Right lobe of liver (tissue), 6 donors: ENCODE measurements at places on chromosomes 16 and 17. TPM values are rescaled to one million over a fixed set of nuclear protein-coding genes. Genes with fewer than 3 reads are reported as not detected.

Gene PRSS8
- total RNA-seq, result 15.4 TPM

DNA sequence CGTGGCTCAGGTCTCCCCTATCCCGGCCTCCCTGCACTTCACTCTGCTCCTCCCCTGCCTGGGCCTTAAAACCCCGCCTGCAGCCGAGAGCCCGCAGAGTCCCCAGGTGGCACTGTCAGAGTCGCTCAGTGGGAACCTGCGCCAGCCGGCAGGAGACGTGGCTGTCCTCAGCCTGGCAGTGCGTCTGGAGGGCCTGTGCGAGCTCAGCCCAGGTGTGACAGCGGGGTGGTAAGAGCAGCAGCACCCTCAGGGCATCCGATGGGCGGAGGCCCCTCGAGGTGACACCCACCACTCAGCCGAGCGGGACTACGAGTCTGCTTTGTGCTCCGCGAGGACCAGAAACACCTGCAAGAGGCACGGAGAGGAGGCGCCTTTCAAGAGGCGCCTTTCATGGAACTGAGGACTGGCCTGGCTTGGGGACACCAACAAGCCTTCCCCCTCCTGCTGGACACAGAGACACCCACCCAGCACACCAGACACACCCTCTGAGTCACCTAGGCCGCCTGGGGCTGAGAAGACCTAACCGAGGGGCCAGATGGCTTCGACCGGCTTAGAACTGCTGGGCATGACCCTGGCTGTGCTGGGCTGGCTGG lies at the start of gene CLDN9:
Gene CLDN9 (plus strand): TSS at position 96 of the 593 bp plus-strand sequence. CDS start 440 bp downstream, at position 536.
- no peak within 1 kb of the TSS for H3K27ac ChIP-seq
- no peak within 1 kb of the TSS for H3K4me3 ChIP-seq
- H3K36me3 ChIP-seq, result no peaks in the 10 kb centered on the region
- no peaks in the 10 kb centered on the region for H3K27me3 ChIP-seq
- H3K4me1 ChIP-seq, result no peaks in the 10 kb centered on the region
- no peak for DNase-seq

GRCh38 chr16:30992276-30992780 lies 7.3 kb downstream of the HSD3B7 start:
- peaks cover 9% of the 10 kb centered on the region for H3K4me1 ChIP-seq
- H3K36me3 ChIP-seq, result no peaks in the 10 kb centered on the region
- no peak overlapping the region for H3K27ac ChIP-seq
- no peak overlapping the region for H3K4me3 ChIP-seq
- H3K27me3 ChIP-seq, result no peaks in the 10 kb centered on the region

- no peaks in the 10 kb centered on the region for H3K27me3 ChIP-seq
- no peaks in the 10 kb centered on the region for H3K36me3 ChIP-seq
- H3K27ac ChIP-seq, result no peak overlapping the region
- H3K4me1 ChIP-seq, result no peaks in the 10 kb centered on the region
These were observed 37.7 kb downstream of the REXO5 start for GRCh38 chr16:20844054-20844453.

DNA sequence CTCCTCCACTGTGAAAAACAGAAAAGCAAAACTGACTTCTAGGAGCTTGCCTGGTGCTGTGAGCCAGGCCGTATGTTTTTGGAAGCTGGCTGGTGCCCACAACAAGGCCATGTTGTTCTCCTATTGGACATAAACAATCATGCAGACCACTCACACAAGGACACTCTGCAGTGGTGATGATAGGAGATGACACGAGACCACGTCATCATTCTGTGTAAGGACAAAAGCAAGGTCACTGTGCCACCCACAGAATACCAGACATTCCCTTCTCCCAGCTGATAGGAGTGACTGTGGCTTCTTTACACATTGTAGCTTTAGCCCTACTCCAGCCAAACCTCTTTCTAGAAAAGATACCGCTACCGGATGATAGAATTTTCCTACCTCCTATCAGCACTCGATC lies 47.7 kb upstream of the LCMT1 start:
- DNase-seq, result no peak
- no peaks in the 10 kb centered on the region for H3K27me3 ChIP-seq
- H3K27ac ChIP-seq, result no peak overlapping the region
- H3K4me1 ChIP-seq, result no peaks in the 10 kb centered on the region
- H3K36me3 ChIP-seq, result no peaks in the 10 kb centered on the region

DNA sequence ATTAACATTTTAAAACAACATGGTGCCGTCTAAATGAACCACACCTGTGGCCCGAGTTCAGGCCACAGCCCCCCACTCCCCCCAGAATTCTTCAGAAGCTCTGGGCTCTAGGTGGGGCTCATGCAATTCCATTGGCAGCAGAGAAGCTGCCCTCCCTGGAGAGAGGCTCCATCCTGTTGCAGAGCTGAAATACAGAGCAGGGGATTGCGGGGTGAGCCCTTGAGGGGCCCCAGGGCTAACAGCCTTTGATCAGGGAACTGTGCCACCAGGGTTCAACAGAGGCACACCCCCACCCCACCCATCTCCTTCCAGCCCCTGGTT lies 69.3 kb downstream of the ABR start:
- peaks cover 9% of the 10 kb centered on the region for H3K4me1 ChIP-seq
- no peak overlapping the region for H3K27ac ChIP-seq
- no peaks in the 10 kb centered on the region for H3K36me3 ChIP-seq
- H3K4me3 ChIP-seq, result no peak overlapping the region
- no peak for DNase-seq

DNA sequence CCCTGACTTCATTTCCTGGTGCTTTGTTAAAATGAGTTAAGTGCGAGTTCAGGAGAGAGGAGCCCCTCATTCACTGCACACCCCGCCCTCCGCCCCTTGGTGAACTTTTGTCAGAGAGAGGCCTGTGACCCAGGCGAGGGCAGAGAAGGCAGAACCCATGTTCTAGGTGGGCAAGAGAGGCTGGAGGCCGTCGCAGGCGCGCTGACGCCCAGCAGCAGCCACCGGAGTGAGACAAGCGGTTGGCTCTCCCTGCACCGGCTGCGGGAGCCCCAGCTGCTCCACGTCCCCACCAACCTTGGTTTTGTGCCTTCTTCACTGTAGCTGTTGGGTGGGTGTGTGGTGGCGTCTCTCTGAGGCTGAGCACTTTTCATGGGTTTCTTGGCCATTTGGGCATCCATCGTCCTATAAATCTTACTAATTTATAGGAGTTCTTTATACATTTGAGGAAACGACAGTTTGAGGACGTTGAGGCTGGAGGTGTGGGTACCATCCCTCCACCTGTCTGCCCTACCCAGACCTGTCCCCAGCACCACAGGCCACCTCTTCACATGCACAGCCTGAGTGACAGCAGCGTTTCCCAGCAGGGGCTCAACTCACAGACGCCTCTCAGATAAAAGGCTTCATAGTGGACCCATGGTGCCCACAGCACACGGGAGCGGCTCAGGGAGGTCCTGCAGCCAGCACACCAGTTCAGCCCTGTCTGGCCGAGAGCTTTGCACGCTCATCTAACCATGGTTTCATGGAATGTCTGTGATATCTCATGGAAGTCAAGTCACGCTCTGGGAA lies 45.2 kb upstream of the CBFA2T3 start:
- no peaks in the 10 kb centered on the region for H3K4me1 ChIP-seq
- peak; percentile 11 for DNase-seq
- H3K27me3 ChIP-seq, result no peaks in the 10 kb centered on the region
- no peak overlapping the region for H3K4me3 ChIP-seq

DNA sequence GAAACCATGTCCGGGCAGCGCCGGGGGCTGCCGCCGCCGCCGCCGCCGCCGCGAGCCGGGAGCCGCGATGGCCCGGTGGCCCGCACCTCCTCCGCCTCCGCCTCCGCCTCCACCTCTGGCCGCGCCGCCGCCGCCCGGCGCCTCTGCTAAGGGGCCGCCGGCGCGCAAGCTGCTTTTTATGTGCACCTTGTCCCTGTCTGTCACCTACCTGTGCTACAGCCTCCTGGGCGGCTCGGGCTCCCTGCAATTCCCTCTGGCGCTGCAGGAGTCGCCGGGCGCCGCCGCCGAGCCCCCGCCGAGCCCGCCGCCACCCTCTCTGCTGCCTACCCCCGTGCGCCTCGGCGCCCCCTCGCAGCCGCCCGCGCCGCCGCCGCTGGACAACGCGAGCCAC lies 587 bp downstream of the HS3ST4 start:
- H3K36me3 ChIP-seq, result no peaks in the 10 kb centered on the region
- no peaks in the 10 kb centered on the region for H3K27me3 ChIP-seq
- H3K27ac ChIP-seq, result no peak overlapping the region
- no peaks in the 10 kb centered on the region for H3K4me1 ChIP-seq
- DNase-seq, result no peak
- H3K4me3 ChIP-seq, result no peak overlapping the region
